H7 (cell line): ENCODE measurements at places on chromosomes 11 and 22. TPM values are rescaled to one million over a fixed set of nuclear protein-coding genes. Genes with fewer than 3 reads are reported as not detected.

DNA sequence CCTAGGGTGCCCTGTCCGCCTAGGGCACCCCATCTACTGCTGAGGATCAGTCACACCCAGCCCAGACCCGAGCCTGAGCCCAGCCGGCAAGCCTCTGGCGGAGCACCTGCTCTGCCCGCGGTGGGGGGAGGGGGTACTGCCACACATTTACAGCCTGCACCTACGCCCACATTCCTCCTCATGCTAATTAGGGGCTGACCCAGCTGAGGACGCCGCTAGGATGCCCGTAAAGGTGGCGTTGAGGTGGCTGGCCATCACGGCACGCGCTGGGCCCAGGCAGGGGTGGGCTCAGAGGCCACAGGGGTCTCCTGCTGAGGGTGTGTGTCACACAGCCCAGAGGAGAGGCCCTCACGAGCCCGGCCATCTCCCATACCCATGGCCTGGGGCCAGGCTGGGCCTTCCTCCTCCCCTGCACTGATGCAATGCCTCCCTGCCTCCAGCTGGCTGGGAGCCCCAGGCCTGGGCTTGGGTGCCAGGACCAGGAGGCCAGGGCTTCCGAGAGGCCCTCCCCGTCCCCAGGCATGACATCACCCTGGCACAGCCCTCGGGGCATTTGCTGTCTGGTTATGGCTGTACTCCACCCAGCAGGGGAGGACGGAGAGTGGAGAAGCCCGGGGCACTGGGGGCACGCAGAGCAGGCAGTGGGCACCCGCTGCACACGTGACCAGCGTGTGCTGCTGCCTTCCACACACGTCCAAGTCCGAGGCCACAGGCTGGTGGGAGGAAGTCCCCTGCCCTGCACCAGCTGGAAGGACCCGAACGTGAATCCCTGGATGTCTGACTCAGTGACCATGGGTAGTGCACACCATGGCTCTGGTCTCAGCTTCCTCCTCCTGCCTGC is 12.7 kb downstream of the DUSP8 start:
- DNase-seq: peak; percentile 97

CNTF gene
- 0.26 and 0.73 TPM in 2 replicates for total RNA-seq

DNA sequence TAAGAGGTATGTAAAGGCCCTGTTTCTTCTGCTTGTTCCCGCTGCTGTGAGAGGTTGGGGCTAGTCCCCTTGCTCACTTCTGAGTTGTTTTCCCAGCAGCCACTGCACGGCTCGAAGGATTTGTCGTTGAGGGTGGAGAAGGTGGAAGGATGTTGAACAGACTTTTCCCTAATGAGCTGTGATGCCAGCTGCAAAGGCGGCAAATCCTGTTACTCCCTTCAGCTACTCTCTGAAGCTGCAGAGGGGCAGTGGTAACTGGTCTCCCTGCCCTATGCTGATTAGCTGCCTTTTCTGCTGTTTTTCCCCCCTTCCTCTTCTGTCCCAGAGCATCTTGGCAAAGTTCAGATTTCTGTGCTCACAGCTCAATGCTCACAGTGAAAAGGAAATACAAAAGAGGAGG is 90.4 kb upstream of the SLC25A18 start:
- DNase-seq: no peak

DNA sequence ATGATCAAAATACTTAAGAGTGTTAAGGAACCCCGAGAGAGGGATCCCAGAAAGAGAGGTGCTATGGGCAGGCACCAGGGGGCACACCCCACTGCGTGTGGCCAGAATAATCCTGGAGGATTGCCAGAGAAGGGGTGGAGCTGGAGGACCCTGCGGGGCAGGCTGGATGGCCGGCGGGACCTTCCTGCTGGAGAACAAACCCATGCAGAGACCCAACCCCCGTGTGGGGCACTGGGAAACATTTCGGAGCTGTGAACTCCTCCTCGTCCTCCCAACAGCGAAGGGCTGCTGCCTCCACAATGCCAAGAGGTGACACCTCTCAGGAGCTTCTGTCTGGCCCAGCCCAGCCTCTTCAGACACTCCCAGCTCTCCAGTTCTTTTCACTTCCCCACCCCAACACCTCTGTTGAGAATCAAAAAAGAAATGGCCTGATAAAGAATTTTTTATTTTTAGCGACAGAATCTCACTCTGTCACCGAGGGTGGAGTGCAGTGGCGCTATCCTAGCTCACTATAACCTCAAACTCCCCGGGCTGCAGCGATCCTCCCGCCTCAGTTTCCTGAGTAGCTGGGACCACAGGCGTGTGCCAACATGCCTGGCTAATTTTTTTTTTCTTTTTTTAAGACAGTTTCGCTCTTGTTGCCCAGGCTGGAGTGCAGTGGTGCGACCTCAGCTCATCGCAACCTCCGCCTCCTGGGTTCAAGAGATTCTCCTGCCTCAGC is 25.6 kb downstream of the RHOD start:
- peak; percentile 76 for DNase-seq

GRCh38 chr11:46465683-46466082 is 74.1 kb upstream of the CHRM4 start:
- DNase-seq: no peak

DNA sequence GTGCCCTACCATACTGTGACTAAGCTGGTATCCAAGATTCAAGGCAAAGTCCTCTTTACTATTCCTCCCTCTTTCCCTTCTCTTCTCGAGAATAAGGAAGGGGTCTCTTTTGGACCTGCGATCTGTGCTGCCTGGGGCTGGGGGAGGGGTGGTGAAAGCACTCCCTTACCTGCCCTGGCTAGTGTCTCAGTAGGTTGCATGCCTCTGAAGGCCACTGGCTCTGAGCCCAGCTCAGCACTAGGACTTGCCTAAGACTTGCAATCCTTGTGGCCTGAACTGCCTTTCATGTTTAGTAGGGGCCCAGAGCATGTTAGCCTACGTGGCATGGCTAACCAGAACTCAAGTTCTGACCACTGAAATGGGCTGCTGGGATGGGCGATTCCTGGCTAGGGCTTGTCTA is 13.0 kb upstream of the REXO2 start:
- DNase-seq: no peak

GRCh38 chr11:47506373-47506772 is 46.6 kb downstream of the CELF1 start:
- no peak for DNase-seq

DNA sequence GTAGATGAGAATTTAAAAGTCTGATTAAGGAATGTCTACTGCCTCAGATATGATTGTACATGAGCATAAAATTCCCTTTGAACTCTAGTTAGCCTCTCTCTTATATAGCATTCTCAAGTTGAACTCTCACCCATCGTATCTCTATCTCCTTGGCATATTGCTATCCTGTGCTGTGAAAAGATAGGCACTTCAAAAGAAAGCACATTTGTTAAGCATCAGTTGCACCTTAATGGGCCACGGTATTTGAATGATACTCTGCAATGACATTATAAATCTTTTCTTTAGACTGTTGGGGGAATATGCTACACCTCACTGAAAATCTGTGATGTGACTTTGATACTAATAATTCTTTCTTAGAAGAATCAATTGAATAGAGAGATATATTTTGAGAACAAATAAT is 570.7 kb downstream of the JRKL start:
- no peak for DNase-seq

TTC36 gene
- total RNA-seq: not detected in 2 replicates

DNA sequence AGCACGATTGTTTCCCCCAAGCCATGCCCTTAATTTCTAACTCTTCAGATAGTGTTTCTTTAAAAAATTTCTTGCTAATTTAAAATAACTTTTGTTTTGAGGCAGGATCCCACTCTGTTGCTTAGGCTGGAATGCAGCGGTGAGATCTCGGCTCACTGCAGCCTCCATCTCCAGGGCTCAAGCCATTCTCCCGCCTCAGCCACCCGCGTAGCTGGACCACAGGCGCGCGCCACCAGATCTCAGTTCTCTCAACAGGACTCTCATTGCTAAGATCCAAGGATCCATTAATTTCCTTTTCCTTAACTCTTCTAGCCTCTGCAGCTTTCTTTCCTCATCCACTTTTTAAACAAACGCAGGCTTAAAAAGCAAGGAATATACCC is 327 bp upstream of the MED17 start:
- DNase-seq: no peak

- DNase-seq: peak; percentile 75
These were observed 60.4 kb upstream of the PARVG start for GRCh38 chr22:44120314-44120704.

DNA sequence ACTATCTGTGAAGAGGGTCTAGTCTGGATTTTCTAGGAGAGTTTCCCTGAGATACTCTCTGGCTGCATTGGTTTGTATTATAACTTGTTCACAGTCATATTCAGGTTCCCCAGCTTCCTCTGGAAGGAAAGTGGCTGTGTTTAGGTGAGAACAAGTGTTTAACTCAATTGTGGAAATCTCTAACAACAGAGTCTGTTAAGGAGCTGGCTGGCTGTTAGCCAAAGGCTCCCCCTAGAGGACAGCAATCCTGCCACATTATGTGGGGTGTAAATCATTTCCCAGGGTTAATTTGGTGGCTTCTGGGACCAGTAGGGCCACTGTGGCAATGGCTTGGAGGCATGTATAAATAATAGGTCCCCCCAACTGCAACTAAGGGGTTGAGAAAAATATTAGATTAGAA is 18.4 kb downstream of the MS4A6E start:
- DNase-seq: no peak

APOBEC3B gene
- 4.4 and 6.5 TPM in 2 replicates for total RNA-seq

DNA sequence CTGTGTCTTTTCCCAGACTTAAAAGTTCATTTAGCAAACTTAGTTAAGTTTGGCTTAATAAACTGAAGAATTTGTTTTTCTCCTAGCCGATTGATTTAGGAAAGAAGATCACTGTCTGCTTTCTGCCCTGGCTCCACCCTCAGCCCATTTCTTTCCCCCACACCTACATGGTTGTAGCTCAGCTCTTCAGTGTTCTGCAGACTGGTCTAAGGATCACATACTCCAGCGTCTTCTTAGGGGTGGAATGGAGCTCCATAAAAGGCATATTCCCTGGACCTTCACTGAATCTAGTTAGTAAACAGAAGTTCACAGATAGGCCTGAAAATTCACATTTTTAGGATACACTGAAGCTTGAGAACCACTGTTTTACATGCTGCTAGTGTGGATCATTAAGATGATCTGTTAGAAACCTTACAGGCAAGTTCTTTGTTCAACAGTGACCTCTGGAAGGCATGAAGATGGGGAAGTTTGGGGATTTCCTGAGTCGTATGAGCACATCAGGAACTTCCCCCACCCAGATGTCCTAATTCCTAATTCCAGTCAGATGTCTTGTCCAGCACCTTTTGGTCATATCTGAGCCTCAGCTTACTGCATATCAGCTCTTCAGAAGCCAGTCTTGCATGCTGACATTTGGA is 16.8 kb downstream of the PIWIL4 start:
- no peak for DNase-seq

HEPN1 gene
- total RNA-seq: not detected in 2 replicates

GRCh38 chr11:8222820-8223512 is 40.7 kb downstream of the LMO1 start:
- DNase-seq: peak; percentile 65

DNA sequence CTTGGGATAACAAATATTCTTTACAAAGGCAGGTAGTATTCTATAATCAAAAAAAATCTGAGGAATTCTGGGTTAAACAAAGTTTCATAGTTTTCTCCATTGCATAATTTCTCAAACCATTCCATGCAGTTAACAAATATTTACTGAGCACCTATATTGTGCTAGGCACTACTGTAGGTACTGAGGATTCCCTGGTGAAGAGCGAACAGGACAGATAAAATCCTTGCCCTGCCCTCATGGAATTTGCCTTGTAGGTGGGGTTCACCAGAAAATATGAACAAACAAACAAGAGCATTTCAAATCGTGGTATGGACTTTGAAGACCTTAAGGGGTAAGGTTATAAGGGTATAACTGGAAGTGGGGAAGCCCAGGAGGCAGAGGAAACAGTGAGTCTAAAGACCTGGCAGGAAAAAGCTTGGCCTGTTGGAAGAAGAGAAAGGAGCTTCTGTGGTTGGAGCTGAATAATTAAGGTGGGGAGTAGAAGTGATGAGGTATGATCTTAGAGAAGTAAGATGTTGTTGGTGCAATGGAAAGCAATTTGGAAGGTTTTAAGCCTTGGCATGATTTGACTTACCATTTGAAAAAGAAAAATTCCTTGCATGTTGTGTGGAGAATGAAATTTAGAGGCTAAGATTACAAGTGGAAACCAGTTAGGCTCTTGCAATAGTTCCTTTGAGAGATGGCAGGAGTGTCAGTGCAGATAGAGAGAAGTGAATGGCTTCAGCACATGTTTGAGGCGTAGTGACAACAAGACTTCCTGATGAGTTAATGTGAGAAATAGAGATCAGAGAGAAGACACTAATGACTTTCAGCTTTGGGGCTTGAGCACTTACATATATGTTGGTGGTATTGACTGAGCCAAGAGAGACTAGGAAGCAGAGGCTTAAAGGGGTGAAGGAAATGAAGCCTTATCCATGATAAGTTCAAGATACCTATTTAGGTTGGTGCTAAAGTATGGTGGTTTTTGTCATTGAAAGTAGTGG is 55.7 kb upstream of the PICALM start:
- no peak for DNase-seq

DNA sequence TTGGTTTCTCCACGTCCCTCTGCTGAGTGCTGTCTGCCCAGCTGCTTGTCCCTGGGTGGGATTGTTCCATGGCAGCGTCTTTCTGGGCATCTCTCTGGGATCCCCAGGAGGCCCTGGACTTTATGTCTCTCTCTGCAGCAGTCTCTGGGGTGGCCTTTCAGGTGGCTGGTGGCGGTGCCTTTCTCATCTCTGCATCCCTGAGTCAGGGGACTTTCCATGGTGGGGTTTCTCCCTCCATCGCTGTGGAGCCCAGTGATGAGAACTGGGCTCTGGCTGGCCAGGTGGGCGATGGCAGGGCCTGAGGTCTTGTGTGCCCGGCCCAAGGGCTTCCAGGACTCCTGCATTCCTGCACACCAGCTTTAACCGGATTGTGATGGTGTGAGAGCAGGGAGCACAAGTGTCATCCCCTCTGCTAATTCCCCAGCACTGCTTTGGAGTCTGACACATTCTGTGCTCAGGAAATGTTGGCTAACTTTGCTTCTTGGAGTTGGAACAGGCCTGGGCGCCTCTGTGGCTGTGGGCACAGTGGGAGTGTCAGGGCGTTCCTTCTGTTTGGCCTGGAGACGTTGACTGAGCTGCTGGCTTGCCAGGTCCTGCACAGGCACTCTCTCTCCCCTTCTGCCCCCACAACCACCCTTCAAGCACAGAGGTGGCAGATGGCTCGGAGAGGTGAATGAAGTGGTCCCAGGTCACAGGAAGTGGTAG is 27.9 kb downstream of the FAM83F start:
- no peak for DNase-seq

GRCh38 chr11:46112961-46113607 is 8.2 kb downstream of the PHF21A start:
- DNase-seq: peak; percentile 31

DNA sequence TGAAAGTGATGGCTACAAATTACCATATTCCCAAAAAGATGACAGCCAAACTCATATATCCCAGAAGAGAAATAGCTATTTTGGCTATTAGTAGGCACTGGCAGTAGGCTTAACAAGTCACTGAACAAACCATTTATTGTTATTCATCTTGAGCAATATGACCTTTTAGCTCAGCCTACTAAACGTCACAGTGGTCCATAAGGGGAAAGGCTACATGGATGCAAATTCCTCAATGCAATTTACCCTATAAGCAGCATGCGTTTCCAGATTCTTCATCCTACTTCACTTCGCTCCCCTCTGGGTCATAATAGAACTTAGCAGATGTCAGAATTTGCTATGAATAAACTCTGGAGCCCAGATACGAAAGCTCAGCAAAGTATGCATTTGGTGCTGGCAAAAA is 114.0 kb downstream of the SIK3 start:
- DNase-seq: no peak

ABCG4 gene
- 0.31 and 0.37 TPM in 2 replicates for total RNA-seq

DLG2 gene
- total RNA-seq: 1.8 and 3.3 TPM in 2 replicates

CYTH4 gene
- total RNA-seq: not detected in 2 replicates

GRCh38 chr11:71454470-71455113 is 1.6 kb downstream of the NADSYN1 start:
- DNase-seq: no peak

MRPL40 gene
- total RNA-seq: 20.1 and 20.2 TPM in 2 replicates
